ENCODE measurements at places on chromosomes 13 and 19.

DNA sequence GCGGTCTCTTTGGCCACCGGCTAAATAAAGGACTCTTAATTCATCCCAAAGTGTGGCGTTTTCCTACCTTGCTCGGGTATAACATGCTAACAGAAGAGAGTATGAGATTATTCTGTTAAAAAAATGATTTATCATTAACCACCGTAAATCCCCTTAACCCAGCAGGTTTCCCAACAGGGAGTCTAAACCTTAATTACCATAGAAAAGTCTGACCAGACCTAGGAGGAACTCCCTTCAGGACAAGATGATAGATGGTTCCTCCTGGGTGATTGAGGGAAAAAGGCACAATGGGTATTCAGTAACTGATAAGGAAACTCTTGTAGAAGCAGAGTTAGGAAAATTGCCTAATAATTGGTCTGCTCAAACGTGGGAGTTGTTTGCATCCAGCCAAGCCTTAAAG is 193.7 kb downstream of the ZNF737 start:
- DNase-seq = no peak

GRCh38 chr13:113423520-113424163 is 29.6 kb downstream of the ADPRHL1 start:
- DNase-seq = no peak

- no peak for DNase-seq
Observed at GRCh38 chr19:39704181-39705044, at the start of gene LGALS14. Gene LGALS14, plus strand, starts transcription at chr19:39704481. Its CDS starts 48 bp downstream, at chr19:39704529.

- no peak for DNase-seq
Observed at GRCh38 chr19:287381-287871, 3.8 kb downstream of the PLPP2 start.

- DNase-seq = no peak
Observed at GRCh38 chr19:3621689-3622088, 4.9 kb downstream of the CACTIN start.

DNA sequence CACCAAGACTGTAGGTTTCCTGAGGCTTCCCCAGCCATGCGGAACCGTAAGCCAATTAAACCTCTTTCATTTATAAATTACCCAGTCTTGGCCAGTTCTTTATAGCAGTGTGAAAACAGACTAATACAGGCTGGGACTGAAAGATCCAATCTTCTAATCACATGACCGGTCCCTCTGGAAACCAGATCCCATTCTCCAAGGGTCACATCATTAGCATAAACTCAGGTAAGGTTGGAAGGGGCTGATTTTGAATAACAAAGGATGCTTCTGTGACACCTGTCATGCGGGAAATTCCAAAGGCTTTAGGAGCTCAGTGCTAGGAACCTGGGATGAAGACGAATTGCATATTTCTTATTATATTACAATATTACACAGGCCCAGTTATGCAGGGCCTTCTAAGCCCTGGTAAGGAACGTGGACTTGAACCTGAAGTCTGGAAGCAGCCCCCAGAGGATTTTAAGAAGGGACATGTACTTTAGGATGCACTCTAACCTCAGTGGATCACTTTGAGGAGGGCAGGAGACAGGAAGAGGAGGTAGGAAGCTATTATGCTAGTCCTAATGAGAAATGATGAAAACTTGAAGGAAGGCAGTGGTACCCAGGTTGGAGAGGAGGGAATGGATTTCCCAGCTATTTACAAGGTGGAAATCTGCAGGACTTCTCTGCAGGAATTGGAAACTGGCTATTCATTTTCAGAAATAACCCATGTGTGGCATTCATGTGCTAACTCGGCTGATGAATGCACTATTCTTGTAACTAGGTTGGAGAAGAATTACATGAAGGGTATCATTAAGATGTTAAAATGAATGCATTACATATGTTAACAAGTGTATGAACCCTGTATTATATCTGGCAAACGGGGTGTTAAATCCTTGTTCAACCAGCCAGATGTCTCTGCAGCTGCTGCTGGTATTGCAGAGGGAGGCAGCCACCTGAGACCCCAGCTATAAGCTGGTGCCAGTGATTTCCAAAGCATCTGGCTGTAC is 19.3 kb downstream of the TNFSF11 start:
- no peak for DNase-seq

- DNase-seq = no peak
Observed at GRCh38 chr19:54271106-54271505, 9.8 kb downstream of the LILRB2 start.

DNA sequence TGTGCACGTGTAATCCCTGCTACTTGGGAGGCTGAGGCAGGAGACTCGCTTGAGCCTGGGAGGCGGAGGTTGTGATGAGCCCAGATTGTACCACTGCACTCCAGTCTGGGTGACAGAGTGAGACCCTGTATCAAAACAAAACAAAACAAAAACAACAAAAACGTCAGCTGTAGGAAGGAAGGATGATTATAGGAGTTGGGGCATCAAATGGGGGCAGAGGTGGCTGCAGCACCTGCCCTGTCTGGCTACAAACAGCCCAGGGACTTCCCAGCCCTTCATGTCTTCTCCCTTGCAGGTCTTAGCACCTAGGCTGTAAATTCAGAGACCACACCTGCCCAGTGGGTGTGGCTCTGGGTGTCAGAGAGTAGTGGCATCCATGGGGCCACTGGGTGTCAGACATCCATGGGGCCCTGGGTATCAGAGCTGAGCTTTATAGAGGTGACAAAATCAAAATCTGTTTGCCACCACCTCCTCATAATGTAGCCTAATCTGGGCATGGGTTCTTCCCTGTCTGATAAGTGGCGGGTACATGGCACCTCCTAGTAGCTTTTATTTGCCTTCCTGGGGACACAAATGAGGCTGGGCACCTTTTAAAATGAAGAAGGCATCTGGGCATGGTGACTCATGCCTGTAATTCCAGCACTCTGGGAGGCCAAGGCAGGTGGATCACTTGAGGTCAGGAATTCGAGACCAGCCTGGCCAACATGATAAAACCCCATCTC is 4.7 kb upstream of the B3GNT3 start:
- no peak for DNase-seq
